LHCN-M2 (cell line): ENCODE measurements at places on chromosomes 5 and 9. TPM values are rescaled to one million over a fixed set of nuclear protein-coding genes. Genes with fewer than 3 reads are reported as not detected.
A peak's percentile ranks its signal among the peaks of the same experiment; 100 is the strongest.

The RNF145 gene
- total RNA-seq, result 43.7 and 44.4 TPM in 2 replicates

The RMND5B gene
- total RNA-seq, result 12.0 and 14.4 TPM in 2 replicates

DNA sequence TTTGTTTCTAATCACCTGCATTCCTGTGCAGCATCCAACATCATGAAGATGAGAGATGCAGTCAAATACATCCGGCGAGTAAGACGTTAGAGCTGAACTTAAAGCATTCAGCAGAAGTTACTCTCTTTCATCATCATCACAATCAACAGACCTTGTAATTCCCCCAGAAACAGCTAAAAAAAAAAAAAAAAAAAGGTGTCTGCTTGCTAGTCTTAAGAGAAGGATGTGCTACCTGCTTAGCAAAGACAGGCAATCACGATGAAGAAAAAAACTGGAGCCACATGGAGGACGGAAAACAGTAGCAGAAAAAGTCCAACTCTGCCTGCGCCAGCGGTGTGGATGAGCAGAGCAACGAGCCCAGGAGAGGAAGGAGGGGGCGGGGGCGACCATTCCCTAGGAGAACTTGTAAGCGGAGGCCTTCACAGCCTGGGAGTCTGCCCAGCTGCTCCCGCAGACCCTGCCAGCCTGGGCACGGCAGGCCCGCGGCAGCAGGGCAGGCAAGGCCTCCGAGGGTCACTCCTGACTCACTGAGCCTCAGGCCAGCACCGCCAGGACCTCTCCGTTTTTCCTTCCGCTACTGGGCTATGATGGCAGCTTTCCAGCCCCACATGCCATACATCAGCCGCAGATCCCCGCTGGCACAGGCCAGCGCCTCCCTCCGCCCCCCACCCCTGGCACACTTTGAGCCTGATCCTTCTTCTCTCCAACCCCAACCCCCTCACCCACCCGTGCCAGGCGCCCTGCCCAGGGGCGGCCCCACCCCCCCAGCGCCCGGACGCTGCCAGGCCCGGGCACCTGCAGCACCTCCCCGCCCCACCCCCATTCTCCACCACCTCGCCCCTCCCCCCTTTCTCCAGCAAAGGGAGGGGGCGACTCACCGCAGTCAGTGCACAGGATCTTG lies 1.4 kb downstream of the NRG2 start:
- peak; percentile 34 for DNase-seq

DNA sequence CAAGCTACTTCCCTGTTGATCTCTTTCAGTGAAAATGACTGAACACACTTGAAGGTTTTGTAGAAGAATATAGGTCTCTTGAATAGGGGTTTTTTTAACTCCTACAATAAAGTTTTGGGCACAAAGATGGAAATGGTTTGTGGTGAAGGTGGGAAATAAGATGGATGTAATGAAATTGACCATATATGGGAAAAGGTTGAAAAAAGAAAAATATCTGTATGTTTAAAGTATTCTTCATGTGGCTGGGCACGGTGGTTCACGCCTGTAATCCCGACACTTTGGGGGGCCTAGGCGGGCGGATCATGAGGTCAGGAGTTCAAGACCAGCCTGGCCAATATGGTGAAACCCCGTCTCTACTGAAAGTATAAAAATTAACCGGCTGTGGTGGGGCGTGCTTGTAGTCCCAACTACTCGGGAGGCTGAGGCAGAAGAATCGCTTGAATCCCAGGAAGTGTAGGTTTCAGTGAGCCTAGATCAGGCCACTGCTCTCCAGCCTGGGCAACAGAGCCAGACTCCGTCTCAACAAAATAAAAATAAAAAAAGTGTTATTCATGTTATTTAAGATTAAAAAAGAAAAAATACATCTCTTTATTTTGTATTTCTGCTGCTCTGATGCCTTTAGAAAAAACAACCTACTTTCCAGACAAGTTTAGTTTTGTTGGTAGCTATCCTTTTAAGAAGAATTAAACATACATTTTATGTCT lies 2.2 kb downstream of the RBM27 start:
- DNase-seq, result no peak

GRCh38 chr9:37621273-37622121 lies 29.1 kb upstream of the TOMM5 start:
- DNase-seq, result no peak

DNA sequence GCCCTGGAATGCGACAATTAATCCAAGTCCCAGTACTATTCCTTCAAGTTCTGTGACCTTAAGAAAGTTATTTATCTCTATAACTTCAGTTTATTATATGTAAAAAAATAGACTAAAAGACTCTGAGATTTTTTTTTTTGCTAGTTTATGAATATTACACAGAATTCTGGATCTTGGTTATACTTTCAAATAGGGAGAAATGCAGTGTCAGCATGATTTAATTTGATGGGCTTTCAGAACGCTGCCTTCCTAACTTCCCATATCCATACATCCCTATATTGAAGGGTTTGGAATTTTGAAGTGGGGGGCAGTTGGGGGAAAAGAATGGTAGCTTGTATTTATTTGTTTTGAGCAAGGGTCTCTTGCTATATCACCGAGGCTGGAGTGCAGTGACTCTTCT lies 98.4 kb upstream of the MEGF10 start:
- DNase-seq, result no peak
